ENCODE measurements at places on chromosomes 3 and 15. TPM values are rescaled to one million over a fixed set of nuclear protein-coding genes. Genes with fewer than 3 reads are reported as not detected.

Gene P2RY1
- 6.9 TPM for total RNA-seq

Gene GNAT1
- total RNA-seq: not detected

Gene SLC28A1
- not detected for total RNA-seq

Gene SEC62
- total RNA-seq: 30.9 TPM

Gene FILIP1L
- 47.8 TPM for total RNA-seq

Gene LRRC31
- total RNA-seq: 0.78 TPM

Gene TRIM69
- 2.9 TPM for total RNA-seq

Gene C3orf49
- not detected for total RNA-seq

Gene ALDH1L1
- total RNA-seq: 65.3 TPM

GRCh38 chr3:55567615-55568014 is 80.5 kb upstream of the WNT5A start:
- peaks cover 6% of the 10 kb centered on the region for H3K4me1 ChIP-seq
- no peak overlapping the region for H3K27ac ChIP-seq
- DNase-seq: no peak
- H3K4me3 ChIP-seq: no peak overlapping the region
- no peaks in the 10 kb centered on the region for H3K36me3 ChIP-seq
- no peaks in the 10 kb centered on the region for H3K27me3 ChIP-seq

DNA sequence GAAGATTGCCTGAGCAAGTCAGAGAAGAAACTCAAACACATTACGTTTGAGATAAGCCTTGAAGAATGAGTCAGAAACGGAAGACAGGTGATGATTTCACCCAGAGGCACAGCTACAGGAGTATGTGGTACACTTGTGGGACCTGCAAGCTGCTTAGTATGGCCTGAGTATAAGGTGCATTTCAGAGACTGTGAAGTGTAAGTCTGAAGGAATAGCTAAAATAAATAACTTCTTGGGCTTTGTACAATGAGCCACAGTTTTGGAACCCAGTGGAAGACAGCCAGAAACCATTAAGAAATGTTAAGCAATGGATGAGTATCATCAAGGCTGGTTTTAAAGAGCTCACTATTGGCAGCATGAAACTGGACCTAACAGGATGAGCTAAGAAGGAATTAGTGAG is 826.2 kb downstream of the ROBO1 start:
- no peaks in the 10 kb centered on the region for H3K36me3 ChIP-seq
- no peaks in the 10 kb centered on the region for H3K27me3 ChIP-seq
- H3K27ac ChIP-seq: no peak overlapping the region
- no peak for DNase-seq
- H3K4me3 ChIP-seq: no peak overlapping the region
- H3K4me1 ChIP-seq: no peaks in the 10 kb centered on the region

GRCh38 chr3:125207949-125208568 is 4.5 kb downstream of the SLC12A8 start:
- H3K4me1 ChIP-seq: peaks cover 42% of the 10 kb centered on the region
- H3K27me3 ChIP-seq: no peaks in the 10 kb centered on the region

- no peak for DNase-seq
- no peak overlapping the region for H3K27ac ChIP-seq
- H3K27me3 ChIP-seq: no peaks in the 10 kb centered on the region
- no peaks in the 10 kb centered on the region for H3K36me3 ChIP-seq
- peaks cover 3% of the 10 kb centered on the region for H3K4me1 ChIP-seq
- no peak overlapping the region for H3K4me3 ChIP-seq
Measured at GRCh38 chr3:151178208-151178845, 24.7 kb downstream of the GPR171 start.

DNA sequence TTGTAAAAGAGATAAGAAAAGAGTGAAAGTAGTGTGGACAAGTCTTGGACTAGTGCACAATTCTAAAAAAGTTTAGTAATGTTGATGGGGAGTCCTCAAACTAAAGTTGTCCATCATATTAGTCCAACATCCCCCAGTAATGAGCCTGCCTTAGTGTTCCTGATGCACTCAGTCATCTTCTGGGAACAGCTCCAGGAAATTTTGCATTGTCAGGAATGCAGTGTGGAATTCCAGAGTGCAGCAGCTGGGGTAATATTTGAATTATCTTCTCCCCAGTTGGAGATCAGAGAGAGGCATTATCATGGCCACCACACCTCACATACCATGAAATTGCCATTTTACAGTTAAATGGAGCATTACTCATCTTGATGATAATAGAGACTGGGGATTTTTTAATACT is 528.8 kb upstream of the NAALADL2 start:
- H3K36me3 ChIP-seq: no peaks in the 10 kb centered on the region
- H3K27me3 ChIP-seq: no peaks in the 10 kb centered on the region
- no peak overlapping the region for H3K27ac ChIP-seq
- no peak for DNase-seq

- DNase-seq: no peak
- no peaks in the 10 kb centered on the region for H3K27me3 ChIP-seq
- H3K4me1 ChIP-seq: no peaks in the 10 kb centered on the region
- no peaks in the 10 kb centered on the region for H3K36me3 ChIP-seq
Measured at GRCh38 chr3:161355508-161355907, 15.8 kb downstream of the SPTSSB start.

DNA sequence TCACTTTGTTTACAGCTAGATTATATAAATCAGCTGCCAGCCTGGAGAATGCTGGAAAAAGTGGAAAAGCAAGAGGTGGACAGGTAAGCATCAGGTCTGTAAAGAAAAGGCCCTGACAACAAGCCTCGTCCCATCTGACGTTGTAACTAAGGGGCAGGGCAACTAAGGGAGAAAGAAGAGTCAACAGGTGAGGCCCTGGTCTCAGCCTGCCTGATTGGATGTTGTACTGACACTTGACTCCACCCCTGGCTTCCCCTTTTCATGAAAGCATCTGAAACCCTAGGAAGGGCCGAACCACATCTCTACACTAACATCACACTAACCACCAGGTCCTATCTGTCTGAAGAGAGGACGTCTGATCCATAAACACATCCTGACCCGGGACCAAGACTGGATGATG is 357.6 kb upstream of the CFAP20DC start:
- H3K4me3 ChIP-seq: no peak overlapping the region
- no peaks in the 10 kb centered on the region for H3K36me3 ChIP-seq
- no peak for DNase-seq
- no peaks in the 10 kb centered on the region for H3K4me1 ChIP-seq
- H3K27ac ChIP-seq: no peak overlapping the region
- no peaks in the 10 kb centered on the region for H3K27me3 ChIP-seq

- H3K4me3 ChIP-seq: no peak overlapping the region
- H3K27me3 ChIP-seq: no peaks in the 10 kb centered on the region
- DNase-seq: peak; percentile 43
- H3K36me3 ChIP-seq: no peaks in the 10 kb centered on the region
- H3K4me1 ChIP-seq: peaks cover 27% of the 10 kb centered on the region
Measured at GRCh38 chr15:85443593-85444087, 63.2 kb downstream of the AKAP13 start.

DNA sequence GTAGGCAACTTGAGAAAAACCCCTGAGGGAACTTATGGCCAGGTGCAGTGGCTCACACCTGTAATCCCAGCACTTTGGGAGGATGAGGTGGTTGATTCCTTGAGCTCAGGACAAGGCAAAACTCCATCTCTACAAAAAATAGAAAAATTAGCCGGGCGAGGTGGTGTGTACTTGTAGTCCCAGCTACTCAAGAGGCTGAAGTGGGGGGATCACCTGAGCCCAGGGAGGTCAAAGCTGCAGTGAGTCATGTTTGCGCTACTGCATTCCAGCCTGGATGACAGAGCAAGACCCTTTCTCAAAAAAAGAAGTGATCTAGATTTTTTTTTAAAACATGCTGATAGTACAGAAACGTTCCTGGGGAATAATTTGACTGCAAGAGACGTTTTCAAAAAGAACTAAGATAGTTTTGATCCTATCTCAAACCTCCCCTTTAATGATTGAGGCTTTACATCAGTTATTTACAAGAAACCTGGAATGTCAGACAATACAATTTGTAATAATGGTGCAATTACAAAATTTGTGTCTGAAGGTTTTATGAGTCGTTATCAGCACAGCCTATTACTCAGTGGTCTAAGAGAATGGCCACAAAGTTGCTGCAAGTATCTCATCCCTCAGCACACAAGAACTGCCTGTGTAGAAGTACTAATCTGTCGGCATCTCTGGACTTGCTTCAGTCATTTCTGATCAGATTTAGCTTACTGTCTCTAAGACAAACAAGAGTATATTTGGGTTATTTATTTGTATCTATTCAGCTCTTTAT is 32.2 kb upstream of the KLHL25 start:
- no peak overlapping the region for H3K27ac ChIP-seq
- no peaks in the 10 kb centered on the region for H3K4me1 ChIP-seq
- no peaks in the 10 kb centered on the region for H3K27me3 ChIP-seq
- no peak overlapping the region for H3K4me3 ChIP-seq

- H3K36me3 ChIP-seq: peaks cover 19% of the 10 kb centered on the region
- no peak overlapping the region for H3K27ac ChIP-seq
- H3K27me3 ChIP-seq: no peaks in the 10 kb centered on the region
- H3K4me3 ChIP-seq: no peak overlapping the region
- no peaks in the 10 kb centered on the region for H3K4me1 ChIP-seq
Measured at GRCh38 chr3:33060609-33061337, 36.2 kb downstream of the GLB1 start.

DNA sequence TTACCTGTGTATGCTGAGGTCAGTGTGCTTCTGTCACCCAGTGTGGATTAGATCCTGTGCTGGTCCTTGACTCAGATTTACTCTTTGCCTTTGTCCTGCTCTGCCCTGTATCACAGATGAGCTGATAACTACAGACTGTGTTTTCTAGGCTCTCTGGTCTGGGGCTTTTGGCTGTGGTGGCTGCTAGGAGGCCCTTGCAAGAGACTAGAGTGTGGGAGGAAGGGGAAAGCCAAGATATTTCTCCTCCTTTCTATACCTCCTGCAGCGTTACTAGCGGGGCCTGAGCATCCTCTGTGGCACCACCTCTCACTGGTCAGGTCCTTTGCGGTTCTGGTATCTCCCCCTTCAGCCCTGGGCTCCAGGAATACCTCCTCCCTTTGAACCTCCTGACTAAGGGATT is 282.3 kb upstream of the TBC1D5 start:
- no peak overlapping the region for H3K4me3 ChIP-seq
- no peak overlapping the region for H3K27ac ChIP-seq
- DNase-seq: no peak
- no peaks in the 10 kb centered on the region for H3K27me3 ChIP-seq

DNA sequence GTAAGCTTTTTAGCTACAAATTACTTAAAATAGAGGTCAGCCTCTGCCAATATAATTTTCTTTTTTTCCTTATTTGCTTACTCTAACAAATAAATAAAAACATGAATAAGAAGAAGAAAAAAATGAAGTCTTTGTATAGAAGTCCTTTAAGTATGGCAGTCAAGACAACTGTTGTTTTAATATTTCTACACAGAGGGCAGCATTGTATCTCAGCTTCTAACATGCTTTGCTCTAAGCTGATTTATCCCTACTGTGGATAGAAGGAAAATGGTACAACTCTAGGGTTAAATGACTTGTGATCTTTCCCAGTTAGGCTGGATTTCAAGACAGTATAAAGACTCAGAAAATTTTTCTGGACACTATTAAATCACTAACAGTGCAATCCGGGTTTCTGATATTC is 104.3 kb upstream of the MEIS2 start:
- H3K27me3 ChIP-seq: no peaks in the 10 kb centered on the region
- no peaks in the 10 kb centered on the region for H3K4me1 ChIP-seq
- no peak overlapping the region for H3K27ac ChIP-seq

DNA sequence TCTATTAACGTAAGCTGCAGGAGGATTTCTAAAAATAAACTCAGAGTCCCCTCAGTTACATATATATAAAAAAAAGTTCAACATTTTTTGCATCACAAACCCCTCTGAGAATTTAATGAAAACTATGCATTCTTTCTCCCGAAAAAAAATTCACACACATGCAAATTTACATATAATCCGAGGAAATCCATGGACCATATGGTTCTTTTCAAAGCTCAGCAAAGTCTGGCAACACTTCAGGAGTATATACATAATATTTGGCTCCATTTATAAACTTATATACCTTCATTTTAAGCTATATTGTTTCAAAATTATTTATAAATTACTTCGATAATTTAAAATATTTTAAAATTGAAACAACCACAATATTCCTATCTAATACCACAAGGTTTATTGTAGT is 140.7 kb upstream of the PLXND1 start:
- H3K36me3 ChIP-seq: no peaks in the 10 kb centered on the region
- no peak overlapping the region for H3K27ac ChIP-seq
- H3K4me1 ChIP-seq: no peaks in the 10 kb centered on the region
- DNase-seq: no peak

- no peak overlapping the region for H3K4me3 ChIP-seq
- H3K36me3 ChIP-seq: no peaks in the 10 kb centered on the region
- H3K27me3 ChIP-seq: no peaks in the 10 kb centered on the region
- no peak for DNase-seq
- H3K4me1 ChIP-seq: peaks cover 47% of the 10 kb centered on the region
- no peak overlapping the region for H3K27ac ChIP-seq
Measured at GRCh38 chr3:37907906-37908305, 46.2 kb downstream of the CTDSPL start.

DNA sequence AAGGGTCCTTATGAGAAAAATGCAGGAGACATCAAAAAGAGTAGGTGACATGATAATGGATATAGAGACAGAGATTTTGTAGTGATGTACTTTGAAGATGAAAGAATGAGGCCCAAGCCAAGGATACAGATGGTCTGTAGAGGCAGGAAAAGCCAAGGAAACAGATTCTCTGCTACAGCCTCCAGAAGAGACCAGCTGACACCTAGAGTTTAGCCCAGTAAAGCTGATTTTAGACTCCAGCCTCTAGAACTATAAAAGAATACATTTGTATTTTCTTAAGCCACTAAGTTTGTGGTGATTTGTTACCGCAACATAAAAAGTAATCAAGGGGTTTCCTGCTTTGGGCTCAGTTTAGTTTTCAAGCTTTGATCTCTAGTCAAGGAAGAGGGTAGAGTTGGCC is 64.8 kb downstream of the STRIT1 start:
- peaks cover 12% of the 10 kb centered on the region for H3K4me1 ChIP-seq
- H3K27me3 ChIP-seq: no peaks in the 10 kb centered on the region
- no peak for DNase-seq

- H3K36me3 ChIP-seq: no peaks in the 10 kb centered on the region
- H3K27ac ChIP-seq: no peak overlapping the region
- no peak overlapping the region for H3K4me3 ChIP-seq
- H3K27me3 ChIP-seq: no peaks in the 10 kb centered on the region
Measured at GRCh38 chr15:99158626-99159412, 53.9 kb downstream of the SYNM start.

DNA sequence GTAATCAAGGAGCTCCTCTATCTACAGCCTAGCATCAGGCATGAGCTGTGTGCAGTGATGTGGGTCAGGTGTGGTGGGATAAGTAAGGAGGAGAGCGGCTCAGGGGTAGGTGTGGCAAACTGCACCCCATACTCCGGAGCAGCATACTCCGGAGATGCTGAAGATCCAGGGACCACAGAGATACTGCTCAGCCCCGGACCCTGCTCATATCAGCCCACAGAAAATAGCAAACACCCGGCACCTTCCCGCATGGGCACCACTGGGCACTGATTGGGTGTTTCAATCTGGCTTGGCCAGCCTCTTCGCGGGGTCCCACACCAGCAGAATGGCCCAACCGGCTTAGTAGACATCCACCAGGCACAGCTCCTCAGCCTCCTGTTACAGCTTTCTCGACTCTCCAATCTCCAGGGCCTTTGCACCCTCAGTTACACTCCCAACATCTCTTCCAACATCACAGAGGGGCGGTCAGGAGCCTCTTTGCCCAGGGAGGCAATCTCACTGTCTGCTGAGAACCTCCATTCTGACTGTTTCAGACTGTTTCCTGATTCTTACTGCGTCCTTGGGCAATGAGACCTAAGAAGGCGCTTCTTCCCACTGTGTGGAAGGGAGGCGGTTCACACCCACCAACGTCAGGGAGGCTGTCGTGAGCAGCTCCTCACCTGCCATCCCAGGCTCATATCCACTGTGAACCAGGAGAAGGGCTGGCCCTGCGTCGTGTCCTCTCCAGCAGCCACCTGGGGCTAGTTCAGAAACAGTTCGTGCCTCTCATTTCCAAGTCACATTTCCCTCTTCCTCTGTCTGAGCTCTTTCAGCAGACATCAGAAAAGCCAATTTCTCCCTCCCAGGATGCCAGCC is 59.8 kb downstream of the CAPN7 start:
- DNase-seq: no peak
- peaks cover 10% of the 10 kb centered on the region for H3K4me1 ChIP-seq
- H3K4me3 ChIP-seq: no peak overlapping the region
- H3K36me3 ChIP-seq: no peaks in the 10 kb centered on the region

All from body of pancreas (tissue), 4 donors.